Putamen (tissue), 1 donor: ENCODE measurements at places on chromosomes 2 and 18.

GRCh38 chr2:98637401-98638147 is 29.2 kb downstream of the UNC50 start:
- DNase-seq, result no peak

DNA sequence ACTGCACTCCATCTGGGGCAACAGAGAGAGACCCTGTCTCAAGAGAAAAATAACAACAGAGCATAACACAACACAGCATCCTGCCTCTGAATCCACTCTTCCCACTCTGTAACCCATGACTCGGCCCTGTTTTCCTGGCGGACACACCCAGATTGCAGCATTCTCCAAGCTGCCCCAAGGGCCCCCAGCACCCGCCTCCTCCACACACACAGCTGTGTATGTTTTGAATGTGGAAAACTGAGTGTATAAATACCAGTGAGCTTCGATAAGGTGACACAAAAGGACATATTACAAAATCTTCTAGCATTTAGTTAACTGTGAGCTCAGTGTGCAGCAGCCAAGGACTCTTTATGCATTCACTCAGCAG is 13.0 kb downstream of the IMPA2 start:
- no peak for DNase-seq

- DNase-seq, result no peak
These were observed 78.5 kb downstream of the RHOB start for GRCh38 chr2:20525041-20526035.

DNA sequence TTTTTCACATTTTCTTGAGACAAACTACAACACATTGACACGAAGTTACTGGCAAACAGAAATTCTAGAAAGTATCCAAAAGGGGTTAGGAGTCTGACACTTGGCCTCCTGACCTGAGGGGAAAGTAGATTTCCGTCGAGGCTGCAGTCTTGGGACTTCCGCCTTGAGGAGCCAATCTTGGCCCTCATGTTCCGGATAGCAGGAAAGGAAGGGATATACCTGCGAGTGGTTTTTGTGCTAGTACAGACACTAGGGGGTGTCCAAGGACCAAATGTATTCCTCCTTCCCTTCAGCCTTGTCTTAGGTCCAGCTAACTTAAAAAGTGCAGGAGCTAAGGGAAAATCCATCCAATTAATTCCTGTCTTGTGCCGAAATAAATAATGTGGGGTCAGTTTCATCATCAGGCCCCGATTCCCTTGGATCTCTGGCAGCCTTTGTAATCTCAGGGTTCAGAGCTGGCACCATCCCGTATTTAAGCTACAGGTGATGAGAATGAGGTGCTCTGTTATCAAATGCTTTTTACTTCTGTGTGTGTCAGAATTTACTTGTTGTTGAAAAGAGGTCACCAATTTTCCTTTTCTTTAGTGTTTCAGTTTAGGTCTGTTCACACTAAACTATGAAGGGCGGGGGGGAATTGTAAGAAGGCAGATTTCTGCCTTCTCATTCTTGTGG is 330.2 kb upstream of the FANCL start:
- DNase-seq, result peak; percentile 39

DNA sequence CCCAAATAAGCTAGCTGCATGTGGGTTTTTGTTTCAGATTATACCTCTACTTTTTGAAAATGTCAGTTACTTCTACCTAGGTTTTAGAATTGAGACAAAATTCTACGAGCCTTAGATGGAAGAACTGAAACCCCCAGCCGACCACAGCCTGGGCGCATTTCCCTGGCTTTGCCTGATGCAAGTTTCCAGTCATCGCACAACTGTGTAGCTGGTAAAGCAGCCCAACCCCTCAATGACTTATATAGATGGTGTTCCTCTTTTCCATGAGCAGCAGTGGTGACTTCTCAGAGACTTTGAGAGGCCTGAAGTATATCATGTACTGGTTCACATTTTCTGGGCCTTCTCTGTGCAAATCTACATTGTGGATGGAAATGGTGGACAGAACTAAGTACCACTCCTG is 515.4 kb upstream of the RAB6C start:
- no peak for DNase-seq

DNA sequence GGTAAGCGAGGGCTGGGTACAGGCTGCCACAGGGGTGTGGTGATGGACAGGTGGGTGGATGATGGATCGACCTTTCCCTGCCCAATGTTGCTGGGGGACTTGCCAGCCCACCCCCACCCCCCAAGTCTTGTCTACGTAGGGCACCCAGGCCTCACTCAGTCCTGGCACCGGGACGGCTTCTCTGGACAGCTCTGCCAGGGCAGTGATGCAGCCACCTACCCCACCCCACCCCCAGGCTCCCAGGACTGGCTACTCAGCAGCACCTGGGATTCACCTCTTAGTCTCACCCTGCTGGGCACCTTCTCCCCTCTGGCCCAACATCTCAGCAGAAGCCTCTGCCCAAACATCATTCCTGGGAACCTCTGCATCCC is 55.7 kb downstream of the ANKMY1 start:
- DNase-seq, result no peak

DNA sequence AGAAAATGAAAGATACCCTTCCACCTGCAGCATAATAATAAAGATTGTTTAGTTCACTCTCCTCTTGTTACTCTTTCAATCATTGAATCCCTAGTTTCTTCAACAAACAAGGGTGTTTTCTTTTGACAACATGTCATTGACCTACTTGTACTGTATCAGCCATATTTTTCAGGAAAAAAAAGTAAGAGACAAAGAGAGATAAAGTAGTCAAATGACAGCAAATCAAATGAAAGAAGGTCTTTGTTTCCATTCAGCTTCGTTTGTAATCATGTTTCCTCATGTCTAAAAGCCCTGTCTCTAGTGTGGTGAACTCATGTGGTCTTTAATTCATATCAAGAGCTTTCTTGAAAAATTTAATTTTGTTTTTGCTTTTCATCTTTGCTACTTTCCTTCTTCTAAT is 557.8 kb upstream of the LRATD1 start:
- DNase-seq, result no peak
